AG04449 (cell line): ENCODE measurements at places on chromosomes 12 and 14.

GRCh38 chr14:85054178-85054577 is 475.8 kb upstream of the FLRT2 start:
- no peak for DNase-seq

DNA sequence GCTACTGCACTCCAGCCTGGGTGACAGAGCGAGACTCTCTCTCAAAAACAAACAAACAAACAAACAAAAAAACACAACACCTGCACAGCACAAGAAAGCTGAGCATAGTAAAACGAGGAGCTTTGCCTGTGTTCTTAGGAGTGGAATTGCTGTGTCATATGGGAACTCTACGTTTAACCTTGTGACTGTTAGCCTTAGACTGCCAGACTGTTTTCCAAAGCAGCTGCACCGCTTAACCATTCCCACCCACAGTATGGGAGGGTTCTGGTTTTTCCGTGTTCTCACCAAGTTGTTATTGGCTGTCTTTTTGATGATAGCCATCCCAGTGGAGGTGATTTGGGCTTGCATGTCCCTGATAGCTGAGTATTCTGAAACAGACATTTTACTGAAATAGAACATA is 9.2 kb downstream of the WNT5B start:
- no peak for DNase-seq

GRCh38 chr12:83067981-83068380 is 381.3 kb downstream of the TMTC2 start:
- no peak for DNase-seq

DNA sequence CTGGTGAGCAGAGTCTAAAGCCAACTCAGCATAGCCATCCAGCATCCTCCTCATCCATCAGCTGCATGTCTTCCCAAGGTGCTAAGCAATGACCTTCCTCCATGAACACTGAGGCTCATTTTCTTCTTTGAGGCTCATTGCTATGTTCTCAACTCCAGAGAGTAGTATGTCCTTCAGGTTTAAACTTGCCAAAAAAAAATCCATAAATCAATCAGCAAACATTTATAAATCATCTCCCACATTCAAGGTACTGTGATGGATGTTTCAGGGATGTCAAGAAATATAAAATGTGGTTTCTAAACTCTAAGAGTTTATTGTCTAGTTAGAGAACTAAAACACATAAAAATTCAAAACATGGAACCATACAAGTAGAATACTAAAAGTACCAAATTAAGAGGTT is 29.8 kb upstream of the MDM1 start:
- no peak for DNase-seq

- no peak for DNase-seq
Observed at GRCh38 chr14:68365228-68365627, 427.6 kb downstream of the ZFP36L1 start.

DNA sequence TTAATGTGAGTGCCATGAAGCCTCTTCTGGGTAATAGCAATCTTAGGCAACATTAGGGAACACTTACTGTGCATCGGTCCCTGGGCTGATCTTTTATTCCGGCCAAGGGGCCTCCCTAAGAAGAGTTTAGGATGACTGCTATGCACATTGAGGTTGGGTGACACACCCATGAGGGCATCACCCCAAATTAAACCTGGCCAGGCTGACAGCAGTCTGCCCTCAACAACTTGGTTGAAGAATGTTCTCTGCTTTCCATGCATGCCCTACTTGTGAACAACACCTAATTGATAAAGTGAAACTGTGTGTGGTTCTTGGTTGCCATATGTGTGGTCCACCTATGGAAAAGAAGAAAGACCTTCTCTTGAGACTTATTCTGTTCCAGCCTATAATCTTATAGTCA is 1098.0 kb downstream of the BCL11B start:
- DNase-seq: no peak

DNA sequence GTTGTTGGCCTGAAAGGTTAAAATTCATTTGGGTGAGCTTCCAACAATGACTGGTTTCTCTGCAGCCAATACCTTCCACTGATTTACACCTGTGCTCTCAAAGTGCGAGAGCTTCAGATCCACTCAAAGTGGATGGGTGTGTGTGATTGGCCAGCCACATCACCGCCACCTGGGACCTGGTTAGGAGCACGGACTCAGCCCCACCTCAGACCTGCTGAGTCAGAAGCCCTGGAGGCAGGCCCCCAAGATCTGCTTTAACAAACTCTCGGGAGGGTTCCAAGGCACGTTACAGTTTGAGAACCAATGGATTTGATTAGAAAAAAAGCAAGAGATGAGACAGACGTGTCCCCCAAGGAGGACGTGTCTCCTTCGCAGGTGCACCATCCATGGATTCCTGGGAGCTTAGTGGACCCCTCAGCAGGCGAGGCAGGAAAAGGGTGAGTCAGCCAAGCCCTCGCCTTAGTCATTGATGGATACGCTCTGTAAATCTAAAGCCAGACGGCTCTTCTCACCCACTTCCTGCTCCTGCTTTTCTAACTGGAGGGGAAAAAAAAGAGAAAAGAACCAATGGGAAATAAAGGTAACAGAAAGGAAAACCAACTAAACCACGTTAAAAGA is 24.5 kb downstream of the FZD10 start:
- DNase-seq: no peak

DNA sequence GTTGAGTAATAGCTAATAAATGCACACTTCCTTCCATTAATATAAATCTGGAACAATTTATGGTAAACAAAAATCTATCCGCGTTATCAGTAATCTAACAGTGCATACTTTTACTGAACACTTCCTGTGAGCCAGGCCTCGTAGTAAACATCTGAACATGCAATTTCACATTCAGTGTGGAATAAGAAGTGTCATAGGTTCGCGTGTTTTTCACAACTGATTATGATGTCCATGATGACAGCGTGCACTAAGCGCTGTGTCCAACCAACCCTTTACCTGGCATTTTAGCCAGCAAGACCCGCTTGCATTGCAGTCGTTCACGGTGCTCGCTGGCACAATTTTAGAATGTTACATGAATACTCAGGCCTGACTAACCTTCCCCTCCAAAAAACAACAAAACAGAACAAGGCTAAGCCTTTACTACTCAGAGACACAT is 2.1 kb downstream of the PNMA1 start:
- no peak for DNase-seq

DNA sequence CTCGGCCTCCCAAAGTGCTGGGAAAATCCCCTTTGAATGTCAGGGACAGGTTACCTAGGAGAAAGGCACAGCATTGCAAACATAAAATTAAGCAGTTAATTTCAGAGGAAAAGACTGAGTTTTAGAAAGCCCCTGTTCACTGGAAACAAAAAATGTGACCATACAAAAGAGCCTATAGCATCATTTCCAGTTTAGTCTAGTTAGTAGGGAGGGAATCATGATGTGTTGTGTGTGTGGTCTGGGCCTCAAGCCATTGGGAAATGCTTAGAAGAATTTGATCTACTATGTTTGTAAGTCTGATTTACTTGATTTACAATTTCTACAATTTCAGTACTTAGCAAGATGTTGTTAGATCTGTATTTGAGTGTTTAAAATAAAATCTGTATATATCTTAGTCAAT is 47.1 kb upstream of the RERG start:
- no peak for DNase-seq
